ENCODE measurements at places on chromosomes 3 and 15. TPM values are rescaled to one million over a fixed set of nuclear protein-coding genes. Genes with fewer than 3 reads are reported as not detected.
A peak's percentile ranks its signal among the peaks of the same experiment; 100 is the strongest.

DNA sequence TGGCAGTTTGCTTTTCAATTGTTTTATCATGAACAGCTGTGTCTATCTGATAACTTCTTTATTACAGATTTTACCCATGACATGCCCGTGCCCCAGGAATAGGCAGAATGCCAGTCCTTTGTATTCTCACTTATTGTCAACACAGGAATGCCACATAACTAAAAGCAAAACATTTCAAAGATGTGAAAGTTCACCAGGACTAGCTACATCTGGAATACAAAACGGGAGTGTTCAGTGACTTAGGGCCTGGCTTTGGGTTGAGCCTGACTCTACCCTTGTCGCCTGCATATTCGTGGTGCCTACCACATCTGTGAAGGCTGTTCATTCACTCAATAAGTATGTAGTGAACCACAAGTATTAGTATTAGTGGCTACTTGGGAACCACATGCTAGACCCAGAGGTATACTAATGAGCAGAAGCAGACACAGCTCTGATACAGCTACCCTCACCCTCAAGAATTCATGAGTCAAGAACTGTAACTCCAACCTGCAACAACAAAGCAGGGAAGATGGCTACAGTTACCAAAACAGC lies 2.9 kb downstream of the TNFSF10 start:
- no peak for DNase-seq

GRCh38 chr3:115292131-115292530 lies 145.0 kb upstream of the ZBTB20 start:
- no peak for DNase-seq

DNA sequence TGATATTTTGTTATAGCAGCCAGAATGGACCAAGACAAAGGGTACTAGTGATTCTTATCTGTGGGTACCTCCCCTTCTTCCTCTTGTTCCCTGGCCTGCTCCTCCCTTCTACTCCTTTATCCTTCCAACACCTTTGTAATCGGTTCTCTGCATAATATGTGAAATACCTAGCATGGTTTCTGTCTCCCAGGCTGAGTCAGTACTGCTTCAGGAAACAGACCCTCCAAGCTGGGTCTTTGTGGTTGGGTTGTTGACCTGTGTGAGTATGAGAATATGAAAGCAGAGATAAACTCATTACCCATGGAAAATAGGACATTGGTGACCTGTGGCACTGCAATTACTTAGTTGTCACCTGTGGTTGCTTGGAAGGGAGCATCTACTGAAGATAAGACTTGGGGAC lies 69.3 kb upstream of the KLF13 start:
- DNase-seq = no peak

GRCh38 chr3:42706721-42707619 lies 4.4 kb upstream of the HHATL start:
- DNase-seq = peak; percentile 6

The TMCO5A gene
- not detected for total RNA-seq
